Ammon's horn (tissue), 1 donor: ENCODE measurements at places on chromosomes 3 and 15.

GRCh38 chr3:55724407-55724784 lies 237.3 kb upstream of the WNT5A start:
- no peak for DNase-seq

DNA sequence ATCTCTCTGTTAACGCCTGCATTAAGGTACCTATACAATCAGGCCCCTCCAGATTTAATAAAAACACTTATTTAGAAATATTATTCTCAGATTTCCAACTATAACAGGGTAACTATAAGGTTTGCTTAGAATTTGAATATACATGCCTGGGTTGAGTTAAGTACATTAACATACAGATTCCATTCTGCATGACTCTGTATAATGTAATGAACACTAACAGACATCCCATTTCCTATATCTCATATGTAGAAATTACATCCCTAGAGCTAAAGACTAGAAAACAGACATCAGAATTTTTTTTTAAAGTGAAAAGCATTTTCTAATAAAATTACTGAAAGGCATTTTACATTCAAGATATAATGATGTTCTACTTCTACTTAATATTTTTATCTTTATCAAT lies 162.5 kb downstream of the MECOM start:
- DNase-seq = no peak

GRCh38 chr15:101394056-101394630 lies 95.4 kb downstream of the PCSK6 start:
- no peak for DNase-seq

DNA sequence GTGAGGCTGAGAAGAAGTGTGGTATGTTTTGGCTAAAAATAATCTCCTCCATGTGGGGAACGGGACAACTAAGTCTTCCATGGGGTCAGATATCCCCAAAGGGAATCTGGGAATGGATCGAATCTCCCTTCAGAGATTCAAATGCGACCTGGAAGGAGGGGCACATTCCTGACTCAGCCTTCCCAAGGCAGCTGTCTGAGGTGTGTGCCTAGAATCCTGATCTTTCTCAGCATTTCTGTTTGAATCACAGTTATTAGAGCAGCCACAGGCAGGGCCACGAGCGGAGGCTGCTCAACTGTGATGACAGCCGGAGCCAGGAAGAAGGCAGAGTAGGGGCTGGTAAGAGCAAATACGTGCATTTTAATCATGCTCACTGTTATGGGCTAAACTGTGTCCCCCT lies 135.1 kb downstream of the ADAMTS17 start:
- no peak for DNase-seq

DNA sequence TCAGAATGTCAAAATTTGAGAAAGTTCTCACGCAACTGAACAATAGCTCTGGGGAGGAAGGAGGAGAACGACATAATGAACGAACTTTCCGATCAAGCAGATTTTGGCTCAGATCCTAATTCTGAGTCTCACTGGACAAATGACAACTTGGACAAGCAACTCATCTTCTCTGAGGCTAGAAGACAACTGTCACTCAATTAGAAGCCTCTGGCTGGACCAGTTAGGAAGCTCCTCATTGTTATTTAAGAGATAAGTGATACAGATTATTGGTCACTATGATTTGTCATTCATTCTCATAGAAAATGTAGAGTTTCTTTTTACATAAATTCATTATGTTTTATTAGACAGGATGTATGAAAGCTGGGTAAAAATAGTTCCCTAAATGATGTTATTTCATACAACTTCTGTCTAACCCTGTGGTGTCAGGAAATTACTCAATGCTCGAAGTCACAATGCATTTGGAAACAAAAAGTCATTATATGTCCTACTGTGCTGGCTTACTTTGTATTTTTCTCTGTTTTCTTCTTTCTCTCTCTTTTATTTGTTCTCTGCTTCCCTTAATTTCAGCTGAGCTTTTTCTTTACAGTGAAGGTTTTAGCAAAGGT lies 11.0 kb upstream of the C3orf49 start:
- no peak for DNase-seq

- DNase-seq = peak; percentile 63
Observed at GRCh38 chr15:70284438-70285214, 186.9 kb upstream of the TLE3 start.

- no peak for DNase-seq
Observed at GRCh38 chr3:98531622-98532274, at the start of gene GPR15. TSS of gene GPR15 (plus strand) at chr3:98531978. CDS start at chr3:98532034, 56 bp downstream.

GRCh38 chr3:71722693-71723092 lies 2.5 kb downstream of the EIF4E3 start:
- DNase-seq = no peak

DNA sequence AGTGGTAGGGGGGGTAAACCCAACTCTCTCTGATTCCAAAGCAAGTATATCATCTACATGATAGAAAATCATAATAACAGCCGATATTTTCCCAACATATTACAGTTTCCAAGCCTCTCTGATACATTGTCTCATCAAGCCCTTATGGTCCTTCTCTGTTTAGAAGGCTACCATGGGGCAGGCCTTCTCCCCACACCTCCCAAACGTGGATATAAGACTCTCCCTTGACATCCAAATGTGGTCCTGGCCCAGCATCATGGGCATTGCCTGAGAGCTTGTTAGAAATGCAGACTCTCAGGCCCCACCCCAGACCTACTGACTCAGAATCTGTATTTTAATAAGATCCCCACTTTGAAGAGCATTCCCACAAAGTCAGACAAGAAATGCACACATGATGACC lies 17.7 kb upstream of the CCR9 start:
- no peak for DNase-seq

- peak; percentile 25 for DNase-seq
Observed at GRCh38 chr15:100236981-100237720, 104.6 kb downstream of the ADAMTS17 start.

GRCh38 chr3:13391308-13391707 lies 28.8 kb downstream of the NUP210 start:
- no peak for DNase-seq

- no peak for DNase-seq
Observed at GRCh38 chr15:77494964-77495363, 74.3 kb downstream of the HMG20A start.

- no peak for DNase-seq
Observed at GRCh38 chr15:93566762-93567161, 477.8 kb upstream of the RGMA start.

- no peak for DNase-seq
Observed at GRCh38 chr3:155270485-155271342, 22.8 kb downstream of the STRIT1 start.

DNA sequence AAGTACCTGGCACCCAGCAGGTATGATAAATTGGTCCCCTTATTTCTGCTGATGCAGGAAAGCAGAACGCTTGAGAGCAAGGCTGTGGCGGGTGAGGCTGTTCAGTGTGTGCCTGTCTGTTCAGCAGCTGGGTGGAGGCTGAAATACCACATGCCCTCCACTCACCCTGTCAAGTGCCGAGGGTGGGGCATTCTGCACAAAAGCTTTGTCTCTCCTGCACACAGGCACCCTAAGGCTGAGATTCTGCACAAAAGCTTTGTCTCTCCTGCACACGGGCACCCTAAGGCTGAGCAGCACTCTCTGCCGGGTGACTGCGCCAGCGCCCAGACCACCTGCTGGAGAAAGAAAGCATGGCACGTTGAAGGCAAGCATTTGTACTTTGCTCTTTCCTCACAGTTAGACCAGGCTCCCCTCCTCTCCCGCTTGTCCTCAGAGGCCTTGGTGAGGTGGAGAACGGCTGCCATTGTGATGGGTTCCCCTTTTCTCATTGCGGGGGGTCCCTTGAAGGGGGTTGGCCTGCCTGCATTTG lies 97.5 kb downstream of the BDH1 start:
- peak; percentile 35 for DNase-seq

DNA sequence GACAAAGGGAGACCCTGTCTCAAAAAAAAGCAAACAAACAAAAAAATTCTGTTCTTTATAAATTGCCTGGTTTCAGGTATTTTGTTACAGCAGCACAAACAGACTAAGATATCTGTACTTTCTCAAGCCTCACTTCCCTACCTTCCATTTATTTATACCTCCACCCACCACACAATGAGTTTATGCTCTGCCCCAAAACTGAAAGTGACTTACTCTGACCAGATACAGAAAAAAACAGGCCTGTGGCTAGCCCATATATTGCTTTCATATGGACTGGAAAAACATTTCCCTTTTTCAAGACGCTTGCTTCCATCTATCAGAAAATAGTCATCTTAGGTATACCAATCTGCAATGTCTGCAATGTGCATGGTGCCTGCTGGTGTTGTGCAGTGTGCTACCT lies 8.7 kb upstream of the GPD1L start:
- no peak for DNase-seq

GRCh38 chr3:24793896-24794295 lies 299.2 kb upstream of the THRB start:
- DNase-seq = no peak

GRCh38 chr3:15606434-15606891 lies 4.9 kb downstream of the BTD start:
- DNase-seq = no peak

GRCh38 chr3:69033470-69033869 lies 18.7 kb downstream of the TMF1 start:
- no peak for DNase-seq

DNA sequence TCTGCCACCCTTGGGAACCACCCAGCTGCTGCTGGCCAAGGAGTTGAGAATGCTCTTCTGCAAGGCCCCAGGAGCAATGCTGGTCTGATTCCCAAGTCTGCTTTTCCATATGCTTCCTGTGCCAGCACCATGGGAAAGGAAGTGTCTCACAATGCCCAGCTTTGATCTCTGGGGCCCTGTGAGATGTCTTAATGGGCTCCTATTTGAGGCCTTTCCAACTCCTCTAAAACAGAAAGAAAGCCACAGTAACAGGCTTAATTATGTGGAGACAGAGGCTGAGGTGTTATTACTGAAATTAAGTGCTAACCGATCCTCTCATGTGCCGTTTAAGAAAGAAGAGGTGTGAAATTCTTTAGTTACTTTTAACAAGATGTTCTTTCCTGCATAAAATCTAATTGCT lies 4.5 kb downstream of the EOGT start:
- DNase-seq = no peak
